ENCODE measurements at places on chromosomes 11 and 22. TPM values are rescaled to one million over a fixed set of nuclear protein-coding genes. Genes with fewer than 3 reads are reported as not detected.

The EIF4G2 gene
- total RNA-seq, result 673 TPM

- peak; percentile 20 for DNase-seq
- H3K27me3 ChIP-seq, result peaks cover 25% of the 10 kb centered on the region
- no peaks in the 10 kb centered on the region for H3K4me1 ChIP-seq
- no peak overlapping the region for H3K4me3 ChIP-seq
- H3K27ac ChIP-seq, result no peak overlapping the region
These were observed 2.3 kb downstream of the CABP7 start for GRCh38 chr22:29722151-29722550.

GRCh38 chr11:26731084-26731456 is 9.2 kb upstream of the SLC5A12 start:
- H3K27me3 ChIP-seq, result no peaks in the 10 kb centered on the region
- peaks cover 8% of the 10 kb centered on the region for H3K4me1 ChIP-seq
- H3K36me3 ChIP-seq, result no peaks in the 10 kb centered on the region
- no peak overlapping the region for H3K4me3 ChIP-seq

- no peak overlapping the region for H3K4me3 ChIP-seq
- H3K27me3 ChIP-seq, result no peaks in the 10 kb centered on the region
- no peak overlapping the region for H3K27ac ChIP-seq
- H3K4me1 ChIP-seq, result no peaks in the 10 kb centered on the region
These were observed 571.5 kb downstream of the CNTN5 start for GRCh38 chr11:99592266-99592665.

GRCh38 chr11:61534025-61534932 is 25.7 kb downstream of the LRRC10B start:
- H3K27ac ChIP-seq, result no peak overlapping the region
- no peak for DNase-seq
- no peak overlapping the region for H3K4me3 ChIP-seq
- no peaks in the 10 kb centered on the region for H3K27me3 ChIP-seq
- no peaks in the 10 kb centered on the region for H3K4me1 ChIP-seq

DNA sequence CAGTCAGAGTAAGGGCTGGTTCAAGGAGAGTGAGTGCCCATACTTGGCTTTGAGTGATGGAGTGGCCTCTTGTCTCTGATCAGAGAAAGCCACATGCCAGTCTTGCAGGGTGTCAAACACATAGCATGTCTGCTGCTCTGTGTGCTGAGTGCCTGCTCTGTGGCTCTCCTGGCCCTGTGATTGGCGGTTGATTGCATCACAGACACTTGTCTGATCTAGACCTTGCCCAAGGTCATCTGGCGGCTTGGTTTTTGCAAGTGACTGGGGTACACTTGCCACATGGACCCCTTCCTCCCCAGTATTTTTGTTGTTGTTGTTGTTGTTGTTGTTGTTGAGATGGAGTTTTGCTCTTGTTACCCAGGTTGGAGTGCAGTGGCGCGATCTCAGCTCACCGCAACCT is 10.3 kb downstream of the OSBP2 start:
- H3K4me3 ChIP-seq, result no peak overlapping the region
- no peak overlapping the region for H3K27ac ChIP-seq
- H3K4me1 ChIP-seq, result peaks cover 23% of the 10 kb centered on the region
- no peaks in the 10 kb centered on the region for H3K27me3 ChIP-seq

DNA sequence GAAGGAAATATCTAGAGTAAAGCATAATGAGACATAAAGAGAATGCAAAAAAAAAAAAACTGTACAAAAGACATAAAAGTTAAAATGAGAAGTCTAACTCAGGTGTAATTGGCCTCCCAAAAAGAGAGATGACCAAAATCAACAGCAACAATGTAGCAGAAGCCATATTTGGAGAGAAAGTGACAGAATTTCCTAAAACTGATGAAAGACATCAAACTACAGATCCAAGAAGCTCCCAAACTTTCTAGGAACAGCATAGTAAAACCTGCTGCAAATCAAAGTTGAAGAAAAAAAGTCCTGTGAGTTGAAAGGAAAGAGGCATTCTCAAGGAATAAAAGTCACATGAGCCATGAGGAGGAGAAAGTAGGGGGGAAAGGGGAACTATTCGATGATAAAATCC is 231.3 kb downstream of the METTL15 start:
- DNase-seq, result no peak
- H3K27me3 ChIP-seq, result no peaks in the 10 kb centered on the region
- no peaks in the 10 kb centered on the region for H3K36me3 ChIP-seq
- no peak overlapping the region for H3K27ac ChIP-seq
- no peak overlapping the region for H3K4me3 ChIP-seq

The ASPHD2 gene
- 1.4 TPM for total RNA-seq

- no peaks in the 10 kb centered on the region for H3K27me3 ChIP-seq
- no peak overlapping the region for H3K4me3 ChIP-seq
- no peak overlapping the region for H3K27ac ChIP-seq
- H3K36me3 ChIP-seq, result no peaks in the 10 kb centered on the region
- peak; percentile 26 for DNase-seq
- peaks cover 22% of the 10 kb centered on the region for H3K4me1 ChIP-seq
These were observed 33.7 kb upstream of the LINC01488 start for GRCh38 chr11:69447786-69448185.

GRCh38 chr11:135022454-135022853 is 610.4 kb upstream of the B3GAT1 start:
- no peak overlapping the region for H3K4me3 ChIP-seq
- no peak overlapping the region for H3K27ac ChIP-seq
- DNase-seq, result no peak

The SLC37A2 gene
- total RNA-seq, result 2.6 TPM

DNA sequence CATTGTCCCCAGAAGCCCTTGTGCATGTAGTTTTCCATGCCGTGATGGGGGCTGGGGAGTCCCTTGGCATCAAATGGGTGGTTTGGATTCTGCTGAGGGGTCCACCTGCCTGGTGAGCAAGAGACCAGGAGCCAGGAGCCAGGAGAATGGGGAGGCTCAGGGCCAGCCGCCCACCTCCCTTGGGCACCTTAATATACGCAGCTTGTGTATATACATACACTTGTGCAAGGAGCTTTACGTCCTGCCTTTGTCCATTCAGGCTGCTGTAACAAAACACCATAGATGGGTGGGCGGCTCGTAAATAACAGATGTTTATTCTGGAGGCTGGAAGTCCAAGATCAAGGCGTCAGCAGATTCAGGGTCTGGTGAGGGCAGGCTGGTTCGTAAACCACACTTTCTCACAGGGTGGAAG is 62.5 kb downstream of the SMIM38 start:
- no peak overlapping the region for H3K4me3 ChIP-seq
- H3K4me1 ChIP-seq, result peaks cover 9% of the 10 kb centered on the region
- DNase-seq, result no peak
- no peak overlapping the region for H3K27ac ChIP-seq
- no peaks in the 10 kb centered on the region for H3K36me3 ChIP-seq

The KCNA4 gene
- total RNA-seq, result not detected

The BRSK2 gene
- 0.11 TPM for total RNA-seq

DNA sequence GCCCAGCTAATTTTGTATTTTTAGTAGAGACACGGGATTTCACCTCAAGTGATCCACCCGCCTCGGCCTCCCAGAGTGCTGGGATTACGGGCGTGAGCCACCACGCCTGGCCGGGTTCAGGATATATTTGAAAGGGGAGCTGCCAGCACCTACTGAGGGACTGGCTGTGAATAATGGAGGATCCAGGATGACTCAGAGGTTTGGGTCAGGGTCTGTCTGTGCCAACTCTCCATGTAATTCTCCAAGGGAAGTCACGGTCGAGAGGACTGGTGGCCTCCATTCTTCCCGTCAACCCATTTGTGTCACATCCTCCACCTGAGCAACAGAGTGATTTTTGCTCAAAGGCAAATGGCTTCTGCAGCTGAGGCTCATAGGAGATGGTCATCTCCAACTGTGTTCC is 3.6 kb upstream of the ARRB1 start:
- H3K27ac ChIP-seq, result no peak overlapping the region
- no peaks in the 10 kb centered on the region for H3K27me3 ChIP-seq
- H3K4me1 ChIP-seq, result no peaks in the 10 kb centered on the region
- no peak for DNase-seq
- H3K4me3 ChIP-seq, result no peak overlapping the region

The SCN2B gene
- not detected for total RNA-seq

DNA sequence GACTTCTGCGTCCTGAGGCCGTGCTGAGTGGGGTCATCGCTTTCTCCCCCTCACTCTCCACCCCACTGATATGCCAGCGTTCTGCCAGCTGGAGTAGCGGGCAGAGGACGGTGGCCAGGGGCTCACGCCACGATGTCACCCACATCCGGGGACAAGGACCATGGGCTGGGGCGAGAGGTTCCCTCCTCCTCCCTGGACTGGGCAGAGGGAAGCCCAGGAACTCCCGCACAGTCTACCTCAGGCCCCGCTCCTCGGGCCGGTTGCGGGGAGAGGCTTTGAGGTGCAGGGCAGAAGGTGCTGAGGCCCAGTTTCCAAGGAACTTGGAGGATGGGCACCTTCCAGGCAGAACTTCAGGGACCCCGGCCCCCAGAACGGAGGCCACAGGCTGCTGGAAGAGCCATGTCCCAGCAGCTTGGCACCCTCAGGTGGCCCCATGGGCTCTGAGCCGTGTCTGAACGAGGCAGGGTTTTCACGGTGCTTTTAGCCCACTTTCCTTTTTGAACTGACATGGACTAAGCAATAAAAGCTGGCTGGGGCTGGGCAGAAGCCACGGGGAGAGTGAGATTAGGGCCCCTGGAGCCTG is 25.4 kb downstream of the ADAMTS15 start:
- no peaks in the 10 kb centered on the region for H3K36me3 ChIP-seq
- H3K27me3 ChIP-seq, result no peaks in the 10 kb centered on the region
- DNase-seq, result no peak
- no peak overlapping the region for H3K27ac ChIP-seq

The MPZL3 gene
- total RNA-seq, result 2.4 TPM

- no peak overlapping the region for H3K4me3 ChIP-seq
- H3K27me3 ChIP-seq, result peaks cover 10% of the 10 kb centered on the region
- DNase-seq, result no peak
- H3K27ac ChIP-seq, result no peak overlapping the region
These were observed 24.3 kb upstream of the PKNOX2 start for GRCh38 chr11:125140233-125140632.

Data from GM23248 (cell line).